Type B pancreatic cell (in vitro differentiated cells): ENCODE measurements at places on chromosomes 16 and 17.

GRCh38 chr16:75620326-75621169, 2.5 kb downstream of the ADAT1 start:
- no peak for DNase-seq

DNA sequence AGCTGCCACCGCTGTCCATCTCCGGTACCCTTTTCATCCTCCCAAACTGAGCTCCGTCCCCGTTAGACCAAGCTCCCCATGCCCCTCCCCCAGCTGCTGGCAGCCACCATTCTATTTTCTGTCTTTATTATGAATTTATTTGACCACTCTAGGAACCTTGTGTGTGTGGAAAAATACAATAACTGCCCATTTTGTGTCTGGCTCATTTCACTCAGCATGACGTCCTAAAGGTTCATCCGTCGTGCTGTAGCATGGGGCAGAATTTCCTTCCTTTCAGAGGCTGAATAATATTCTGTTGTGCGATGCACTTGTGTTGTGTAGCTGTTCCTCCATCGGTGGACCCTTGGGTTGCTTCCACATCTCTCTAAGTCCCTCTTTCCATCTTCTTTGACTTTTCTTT, 263.1 kb downstream of the SEC14L1 start:
- no peak for DNase-seq

DNA sequence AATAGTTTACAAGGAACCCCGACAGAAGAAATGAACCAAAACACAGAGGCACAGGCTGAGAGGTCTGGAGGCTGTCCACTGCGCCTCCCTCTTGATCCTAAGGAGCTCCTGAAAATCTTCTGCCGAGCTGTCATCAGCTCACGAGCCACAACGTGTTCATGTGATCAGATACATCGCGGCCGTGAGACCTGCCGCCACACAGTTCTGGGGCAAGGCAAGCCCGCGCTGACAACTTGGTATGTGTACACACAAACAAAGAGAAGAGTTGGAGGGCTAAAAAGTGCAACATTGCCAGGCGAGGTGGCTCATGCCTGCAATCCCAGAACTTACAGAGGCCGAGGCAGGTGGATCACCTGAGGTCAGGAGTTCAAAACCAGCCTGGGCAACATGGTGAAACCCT, 7.6 kb downstream of the EXOC7 start:
- no peak for DNase-seq

DNA sequence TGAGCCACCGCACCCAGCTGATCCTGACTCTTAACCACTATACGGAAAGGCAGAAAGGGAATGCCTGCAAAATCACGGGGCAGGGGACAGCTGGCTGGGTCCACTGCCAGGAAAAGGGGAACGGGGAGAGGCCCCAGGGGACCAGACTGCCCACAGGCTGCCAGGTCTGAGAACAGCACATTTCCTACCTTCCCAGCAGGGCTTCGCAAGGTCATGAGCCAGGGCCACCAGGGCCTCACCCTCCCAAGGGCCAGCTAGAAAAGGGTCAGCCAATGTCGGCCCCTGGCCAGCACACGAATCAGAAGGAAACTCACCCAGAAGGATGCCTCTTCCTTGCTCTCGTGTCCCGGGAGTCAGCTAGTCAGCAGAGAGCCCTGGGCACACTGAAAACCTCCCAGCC, 118.4 kb downstream of the ZNF423 start:
- no peak for DNase-seq

GRCh38 chr17:3034578-3034920, 28.9 kb downstream of the OR1D5 start:
- DNase-seq: no peak

DNA sequence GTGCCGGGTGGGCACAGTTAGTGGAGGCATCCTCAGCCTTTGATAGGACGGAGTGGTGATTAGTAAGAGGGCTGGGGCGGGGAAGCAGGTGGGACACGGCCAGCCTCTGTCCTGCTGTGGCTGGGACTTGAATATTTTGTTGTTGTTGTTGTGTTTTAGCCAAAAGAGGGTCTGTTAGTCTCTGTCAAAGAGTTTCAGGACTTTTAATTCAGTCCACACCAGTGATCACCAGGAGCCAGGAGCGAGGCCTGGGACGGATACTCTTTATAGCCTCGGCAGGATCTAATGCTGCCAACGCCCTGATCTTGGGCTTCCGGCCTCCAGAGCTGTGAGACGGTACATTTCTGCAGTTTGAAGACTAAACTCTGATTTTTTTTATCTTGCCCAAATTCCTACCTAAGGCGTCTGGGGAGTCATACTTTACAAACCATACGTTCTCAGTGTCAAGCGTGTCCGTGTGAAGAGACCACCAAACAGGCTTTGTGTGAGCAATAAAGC, 2.9 kb upstream of the RNF213 start:
- DNase-seq: no peak

DNA sequence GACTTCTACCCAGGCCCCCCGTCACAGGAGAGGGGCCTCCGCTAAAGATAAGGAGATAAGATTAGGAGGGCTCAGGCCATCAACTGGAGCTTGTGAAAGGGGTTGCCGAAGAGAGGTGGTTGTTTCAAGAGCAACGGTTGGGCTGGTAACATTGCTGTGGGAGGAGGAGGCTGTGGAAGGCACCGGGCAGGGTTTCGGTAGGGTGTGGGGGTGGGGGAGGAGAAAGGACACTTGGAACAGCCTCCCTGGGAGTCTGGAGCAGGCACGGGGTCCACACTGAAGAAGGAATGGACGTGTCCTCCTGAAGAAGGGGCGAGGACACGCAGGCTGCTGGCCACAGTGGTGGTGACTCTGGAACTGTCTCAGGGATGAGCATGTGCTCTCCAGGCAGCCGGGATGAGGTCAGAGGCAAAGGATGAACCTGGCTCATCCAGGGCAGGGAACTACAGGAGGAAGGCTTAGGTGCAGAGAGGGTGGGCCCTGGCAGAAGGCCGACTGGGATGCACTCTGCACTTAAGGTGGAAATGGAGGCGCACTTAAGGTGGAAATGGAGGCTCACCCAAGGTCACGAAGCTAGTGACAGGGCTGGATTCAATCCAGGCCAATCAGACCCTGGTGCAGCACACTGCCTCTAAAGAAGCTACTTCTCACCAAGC, 1.2 kb upstream of the EPX start:
- DNase-seq: no peak

DNA sequence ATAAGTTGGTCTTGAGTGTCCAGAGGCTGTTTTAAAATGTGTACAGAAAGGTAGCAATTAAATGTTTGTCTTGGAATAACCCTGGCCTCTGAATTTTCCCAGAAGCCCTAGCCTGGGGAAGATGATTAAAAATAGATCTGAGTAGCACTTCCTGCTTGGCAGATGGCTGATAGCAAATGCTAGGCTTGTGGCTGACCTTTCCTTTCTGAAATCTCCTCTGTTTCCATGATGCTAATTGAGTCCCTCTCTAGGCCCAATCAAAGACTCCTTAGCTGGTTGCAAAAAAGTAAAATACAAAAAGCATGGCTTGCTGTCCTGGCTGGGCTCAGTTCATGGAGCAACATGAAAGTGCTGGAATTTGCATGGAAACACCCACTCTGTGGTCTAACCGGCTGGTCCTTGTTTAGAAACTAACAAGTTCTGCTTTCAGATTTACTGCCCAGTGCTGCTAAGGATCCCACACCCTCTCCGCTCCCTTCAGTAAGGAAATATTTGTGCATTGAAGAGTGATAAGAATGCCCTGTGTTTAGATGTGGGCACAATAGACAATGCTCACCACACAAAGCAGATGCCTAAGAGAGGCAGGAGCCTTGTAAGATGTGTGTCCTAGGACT, 40.8 kb downstream of the YPEL2 start:
- no peak for DNase-seq

DNA sequence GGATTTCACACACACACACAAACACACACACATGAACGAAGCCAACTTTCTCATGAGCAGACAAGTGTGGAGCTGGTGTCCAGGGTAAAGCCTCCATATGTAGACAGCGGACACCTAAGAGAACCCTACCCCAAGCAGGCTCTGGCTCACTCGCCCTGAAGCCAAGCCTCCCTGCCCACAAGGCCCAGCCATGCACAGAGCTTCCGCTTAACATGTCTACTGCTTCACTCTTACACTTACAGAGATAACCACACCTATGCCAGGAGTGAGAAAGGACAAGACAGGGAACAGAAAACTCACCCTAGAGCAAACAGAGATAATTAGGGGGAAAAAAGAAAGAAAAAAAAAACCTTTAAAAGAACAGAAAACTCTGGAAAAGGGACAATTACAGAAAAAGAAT, 67.5 kb downstream of the CYTH1 start:
- DNase-seq: no peak

GRCh38 chr16:27298132-27298531, 15.6 kb upstream of the IL4R start:
- no peak for DNase-seq

GRCh38 chr16:77881355-77882030, 93.1 kb downstream of the VAT1L start:
- no peak for DNase-seq
